Fibroblast of gingiva (primary cell): ENCODE measurements at places on chromosomes 1 and 21.
A peak's percentile ranks its signal among the peaks of the same experiment; 100 is the strongest.

DNA sequence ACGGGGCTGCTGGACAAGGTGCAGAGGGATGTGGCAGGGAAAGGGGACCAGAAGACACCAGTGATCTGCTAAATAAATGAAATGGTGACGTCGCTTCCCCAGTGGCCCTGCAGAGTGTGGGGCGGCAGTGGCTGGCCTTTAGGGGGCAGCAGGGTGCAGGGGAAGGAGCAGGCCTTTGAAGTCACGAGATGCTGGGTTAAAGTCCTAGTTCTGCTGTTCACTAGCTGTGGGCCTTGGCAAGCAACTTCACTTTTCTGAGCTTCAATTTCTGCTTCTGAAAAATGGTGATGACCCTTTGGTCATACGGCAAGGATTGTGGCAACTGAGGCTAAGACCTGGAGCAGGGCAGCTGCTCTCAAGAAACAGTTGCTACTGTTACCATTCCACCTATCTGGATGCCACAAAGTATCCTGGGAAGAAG is 9.2 kb upstream of the GALE start:
- peak; percentile 51 for DNase-seq

GRCh38 chr1:242828199-242828598 is 303.7 kb upstream of the PLD5 start:
- DNase-seq, result no peak

DNA sequence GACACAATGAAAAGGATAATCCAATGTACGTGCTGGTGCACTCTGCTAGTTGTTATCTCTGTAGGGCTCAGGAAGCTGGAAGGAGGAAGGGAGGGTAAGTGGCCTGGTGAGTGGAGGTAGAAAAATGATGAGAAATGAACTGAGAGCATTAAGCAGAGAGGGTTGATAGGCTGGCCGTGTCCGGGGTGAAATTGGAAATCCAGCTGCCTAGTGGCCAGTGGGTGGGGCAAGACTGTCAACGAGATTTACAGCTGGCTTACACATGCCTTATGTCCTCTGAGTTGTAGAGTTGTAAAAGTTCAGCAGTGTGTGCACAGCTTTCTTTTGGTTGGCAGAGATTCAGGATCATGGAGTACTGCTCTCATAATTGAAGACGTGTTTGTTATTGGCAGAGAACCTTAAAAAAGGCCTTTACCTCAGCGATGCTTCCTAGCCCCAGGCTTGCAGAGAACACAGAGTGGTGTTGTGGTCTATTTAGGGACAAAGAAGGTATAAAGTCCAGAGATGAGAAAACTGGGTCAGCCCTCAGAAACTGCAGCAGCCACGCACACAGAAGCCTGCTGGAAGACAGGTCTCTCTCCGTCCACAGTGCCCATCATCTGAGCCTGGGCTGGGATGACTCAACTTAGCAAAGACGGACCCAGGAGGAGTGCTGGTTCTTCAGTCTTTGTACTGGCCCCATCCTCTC is 132.4 kb downstream of the EDEM3 start:
- peak; percentile 99 for DNase-seq

DNA sequence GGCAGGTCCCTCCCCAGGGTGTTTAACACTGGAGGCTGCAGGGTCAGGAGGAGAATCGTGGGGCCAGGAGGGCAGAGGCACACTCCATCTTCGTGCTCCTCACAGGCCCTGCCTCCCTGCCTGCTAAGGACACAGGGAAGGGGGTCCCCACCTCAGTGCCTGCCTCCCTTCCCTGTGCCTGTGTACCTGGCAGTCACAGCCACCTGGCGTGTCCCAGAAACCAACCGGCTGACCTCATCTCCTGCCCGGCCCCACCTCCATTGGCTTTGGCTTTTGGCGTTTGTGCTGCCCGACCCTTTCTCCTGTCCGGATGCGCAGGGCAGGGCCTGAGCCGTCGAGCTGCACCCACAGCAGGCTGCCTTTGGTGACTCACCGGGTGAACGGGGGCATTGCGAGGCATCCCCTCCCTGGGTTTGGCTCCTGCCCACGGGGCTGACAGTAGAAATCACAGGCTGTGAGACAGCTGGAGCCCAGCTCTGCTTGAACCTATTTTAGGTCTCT is 623 bp upstream of the BGLAP start:
- no peak for DNase-seq

DNA sequence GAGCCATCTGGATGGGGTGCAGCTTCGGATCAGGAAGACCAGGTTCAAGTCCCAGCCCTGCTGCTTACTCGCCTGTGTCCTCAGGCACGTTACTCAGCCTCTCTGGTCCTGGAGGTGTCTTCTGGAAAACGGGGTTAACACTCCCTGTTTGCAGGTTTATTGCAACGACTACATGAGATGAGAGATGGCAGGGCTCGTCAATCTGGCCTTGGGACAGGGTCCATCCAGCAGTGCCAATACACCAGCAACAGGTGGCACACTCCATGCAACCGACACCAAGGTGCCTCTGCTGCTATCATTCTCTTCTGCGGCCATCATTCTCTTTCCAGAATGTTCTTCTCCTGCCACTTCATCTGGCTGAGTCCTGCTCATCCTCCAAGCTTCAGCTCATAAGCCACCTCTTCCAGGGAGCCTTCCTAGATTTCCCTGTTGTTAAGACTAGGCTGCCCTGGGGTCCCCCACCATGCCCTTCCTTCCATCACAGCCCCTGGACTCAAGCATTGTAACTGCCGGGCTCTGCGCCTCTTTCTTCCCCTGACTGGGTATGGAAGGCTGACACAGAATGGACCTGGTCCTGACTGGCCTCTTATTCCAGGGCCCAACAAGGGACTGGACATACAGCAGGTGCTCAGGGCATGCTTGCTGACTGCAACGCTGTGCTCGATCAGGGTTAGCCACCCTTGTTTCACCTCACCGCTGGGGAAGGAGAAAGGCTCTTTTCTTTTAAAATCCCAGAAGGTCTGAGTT is 87.4 kb downstream of the DMRTB1 start:
- DNase-seq, result no peak
